ENCODE measurements at places on chromosomes 2 and 18.

DNA sequence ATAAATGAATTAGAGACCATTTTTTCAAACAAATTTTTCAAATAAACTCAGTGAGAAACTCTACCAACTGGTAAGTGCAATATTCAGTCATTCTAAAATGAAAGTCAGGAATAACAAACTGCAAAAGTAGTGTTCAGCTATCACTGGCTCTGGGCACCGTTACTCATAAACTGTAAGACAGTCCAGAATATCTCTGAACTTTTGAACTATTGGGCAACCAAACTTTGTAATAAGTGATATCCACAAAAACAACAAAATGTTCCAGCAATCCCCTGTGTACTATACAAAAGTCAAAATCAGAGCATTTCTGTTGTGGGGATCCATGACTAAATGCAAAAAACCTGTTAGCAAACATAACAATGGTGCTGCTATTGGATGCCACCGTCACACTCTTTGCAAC, 56.3 kb downstream of the SLC25A12 start:
- DNase-seq = no peak

DNA sequence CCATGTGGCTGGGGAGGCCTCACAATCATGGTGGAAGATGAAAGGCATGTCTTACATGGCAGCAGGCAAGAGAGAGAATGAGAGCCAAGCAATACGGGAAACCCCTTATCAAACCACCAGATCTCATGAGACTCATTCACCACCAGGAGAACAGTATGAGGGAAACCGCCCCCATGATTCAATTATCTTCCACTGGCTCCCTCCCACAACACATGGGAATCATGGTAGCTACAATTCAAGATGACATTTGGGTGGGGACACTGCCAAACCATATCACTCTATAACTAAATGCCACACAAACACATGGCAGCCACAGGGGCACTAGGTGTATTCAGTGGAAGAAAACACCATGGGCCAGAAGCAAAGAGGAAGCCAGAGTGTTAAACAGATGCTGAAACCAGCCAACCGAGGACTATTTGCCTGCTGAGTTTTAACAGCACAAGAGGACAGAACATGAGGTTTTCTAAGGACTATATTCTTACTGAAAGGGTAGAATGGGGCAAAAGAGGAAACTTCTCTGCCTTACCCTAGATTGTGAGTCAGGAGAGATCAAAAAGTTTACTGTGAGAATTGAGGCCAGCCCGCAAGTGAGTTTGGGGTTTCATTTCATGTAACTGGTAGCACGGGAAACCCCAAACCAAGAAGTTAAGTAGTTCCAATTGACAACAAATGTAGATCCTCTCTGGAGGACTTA, 49.2 kb downstream of the SIGLEC15 start:
- DNase-seq = peak; percentile 42

DNA sequence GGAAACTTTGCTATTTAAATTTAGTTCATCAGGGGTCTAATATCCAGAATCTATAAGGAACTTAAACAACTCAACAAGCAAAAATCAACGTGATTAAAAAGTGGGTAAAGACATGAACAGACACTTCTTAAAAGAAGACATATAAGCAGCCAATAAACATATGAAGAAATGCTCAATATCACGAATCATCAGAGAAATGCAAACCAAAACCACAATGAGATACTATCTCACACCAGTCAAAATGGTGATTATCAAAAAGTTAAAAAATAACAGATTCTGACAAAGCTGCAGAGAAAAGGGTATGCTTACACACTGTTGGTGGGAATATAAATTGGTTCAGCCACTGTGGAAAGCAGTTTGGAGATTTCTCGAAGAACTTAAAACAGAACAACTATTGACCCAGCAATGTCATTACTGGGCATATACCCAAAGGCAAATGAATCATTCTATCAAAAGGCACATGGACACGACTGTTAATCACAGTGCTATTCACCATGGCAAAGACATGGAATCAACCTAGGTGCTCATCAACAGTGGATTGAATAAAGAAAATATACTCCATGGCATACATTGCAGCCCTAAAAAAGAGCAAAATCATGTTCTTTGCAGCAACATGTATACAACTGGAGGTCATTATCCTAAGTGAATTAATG, 189.9 kb downstream of the SLC4A10 start:
- no peak for DNase-seq

DNA sequence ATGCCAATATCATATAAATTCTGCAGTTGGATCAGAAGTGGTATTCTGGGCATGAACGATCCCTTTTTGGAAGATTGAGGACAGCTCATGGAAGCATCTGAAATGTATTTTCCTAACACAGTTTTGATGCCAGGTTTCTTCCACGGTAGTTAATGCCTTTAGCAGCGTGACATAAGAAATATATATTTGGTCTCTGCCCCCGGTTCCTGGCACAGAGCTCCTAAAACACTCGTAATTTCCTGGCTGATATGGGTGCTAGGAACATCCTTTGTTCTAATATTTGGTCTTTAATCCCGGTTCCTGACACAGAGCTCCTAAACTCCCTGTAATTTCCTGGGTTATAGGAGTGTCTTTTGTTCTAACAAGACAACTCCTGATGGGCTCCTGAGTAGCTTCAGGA, 8.2 kb upstream of the CABLES1 start:
- no peak for DNase-seq

GRCh38 chr2:113818382-113818951, 62.0 kb upstream of the SLC35F5 start:
- DNase-seq = no peak
